ENCODE measurements at places on chromosomes 16 and 17.

DNA sequence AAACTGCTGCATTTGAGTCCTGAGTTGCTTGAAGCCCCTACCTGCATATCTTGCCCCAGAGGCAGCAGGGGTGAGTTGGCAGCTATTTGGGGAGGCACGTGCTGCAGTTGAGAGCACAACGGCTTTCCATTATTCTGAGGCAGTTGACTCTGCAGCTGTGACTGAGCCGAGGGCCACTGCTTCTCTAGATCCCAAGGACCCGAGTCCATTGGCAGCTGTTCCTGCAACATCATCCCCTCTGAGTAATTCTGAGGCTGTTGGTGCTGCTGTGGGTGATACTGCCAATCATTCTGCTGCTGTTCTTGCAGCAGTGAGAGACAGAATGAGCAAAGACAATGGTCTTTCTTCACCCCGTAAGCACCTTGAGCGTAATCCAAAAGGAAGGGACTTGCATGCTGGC, 12.7 kb downstream of the TERF2IP start:
- DNase-seq: no peak

DNA sequence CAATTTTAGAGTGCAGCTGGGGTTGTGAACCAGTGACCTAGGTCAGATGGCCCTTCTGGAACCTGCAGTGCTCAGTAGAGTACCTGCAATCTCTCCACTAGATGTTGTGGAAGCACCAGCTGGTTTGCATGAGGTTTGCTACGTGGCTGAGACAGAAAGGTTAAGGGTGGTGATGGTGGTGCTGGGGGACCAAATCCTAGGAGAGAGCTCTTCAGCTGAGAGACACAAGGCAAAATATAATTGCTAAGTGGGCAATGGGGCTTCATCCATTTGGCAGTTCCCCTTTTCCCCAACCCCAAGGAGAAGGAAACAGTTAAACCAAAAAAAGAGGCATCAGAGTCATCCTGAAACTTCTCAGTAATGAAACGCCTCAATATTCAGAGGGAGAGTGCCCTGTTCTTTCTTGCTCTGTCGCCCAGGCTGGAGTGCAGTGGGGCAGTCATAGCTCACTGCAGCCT, 13.9 kb downstream of the ITPRIPL2 start:
- no peak for DNase-seq

GRCh38 chr17:266701-267667, 85.5 kb upstream of the DOC2B start:
- no peak for DNase-seq

DNA sequence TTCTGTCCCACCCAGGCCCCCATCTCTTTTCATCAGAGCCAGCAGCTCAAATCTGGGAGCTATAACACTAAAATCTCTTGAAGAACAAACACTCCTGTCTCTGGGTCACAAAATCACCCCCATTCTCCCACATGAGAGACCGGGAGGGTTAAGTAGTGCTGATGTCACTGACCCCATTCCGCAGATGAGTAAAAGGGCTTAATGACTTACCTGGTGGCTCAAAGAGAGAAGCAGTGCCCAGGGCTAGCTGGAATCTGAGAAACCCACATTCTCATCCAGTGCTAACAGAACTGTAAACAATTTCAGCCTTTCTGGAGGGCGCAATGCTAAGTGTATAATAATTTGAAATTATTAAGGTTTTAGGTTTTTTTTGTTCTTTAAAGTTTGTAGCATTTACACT, 26.3 kb upstream of the LHX1 start:
- no peak for DNase-seq

GRCh38 chr16:82583422-82583821, 43.3 kb upstream of the CDH13 start:
- no peak for DNase-seq

GRCh38 chr16:77062878-77063675, 127.9 kb upstream of the MON1B start:
- no peak for DNase-seq

- no peak for DNase-seq
Observed at GRCh38 chr17:65609749-65610148, 48.3 kb upstream of the AXIN2 start.

DNA sequence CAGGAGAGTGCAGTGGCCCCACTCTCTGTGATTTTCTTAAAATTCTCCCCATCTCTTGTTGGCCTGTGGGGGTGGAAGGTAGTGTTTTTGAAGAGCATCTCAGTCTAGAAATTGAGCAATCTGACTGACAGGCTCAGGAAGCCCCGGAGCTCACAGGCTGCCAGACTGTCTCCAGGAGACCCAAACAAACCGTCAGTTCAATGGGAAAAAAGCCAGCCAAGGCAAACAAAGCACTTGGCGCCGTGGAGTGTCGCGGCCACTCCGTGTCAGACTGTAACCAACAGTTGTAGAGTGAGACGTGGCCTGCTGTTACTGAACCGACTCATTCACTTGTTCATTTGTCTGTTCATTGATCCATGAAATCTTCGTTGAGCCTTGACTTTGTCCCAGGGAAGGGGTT, 33.7 kb downstream of the RGS9 start:
- DNase-seq: no peak

DNA sequence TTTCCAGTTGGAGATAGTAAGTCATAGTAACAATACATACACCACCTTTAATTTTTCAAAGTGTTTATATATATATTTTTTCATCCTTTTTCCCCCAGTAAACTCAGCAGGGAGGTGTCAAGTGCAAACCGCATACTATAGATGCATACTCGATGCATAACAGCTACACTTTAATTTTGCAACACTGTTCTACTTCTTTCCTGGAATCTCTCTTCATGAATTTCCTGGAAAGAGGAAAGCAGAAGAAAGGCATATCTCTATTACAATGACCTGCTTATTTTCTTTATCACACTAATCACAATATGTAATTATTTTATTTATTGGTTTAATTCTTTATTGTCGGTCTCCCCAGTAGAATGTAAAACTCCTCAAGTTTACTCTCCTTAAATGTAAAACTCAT, 140.0 kb downstream of the SNX11 start:
- no peak for DNase-seq

DNA sequence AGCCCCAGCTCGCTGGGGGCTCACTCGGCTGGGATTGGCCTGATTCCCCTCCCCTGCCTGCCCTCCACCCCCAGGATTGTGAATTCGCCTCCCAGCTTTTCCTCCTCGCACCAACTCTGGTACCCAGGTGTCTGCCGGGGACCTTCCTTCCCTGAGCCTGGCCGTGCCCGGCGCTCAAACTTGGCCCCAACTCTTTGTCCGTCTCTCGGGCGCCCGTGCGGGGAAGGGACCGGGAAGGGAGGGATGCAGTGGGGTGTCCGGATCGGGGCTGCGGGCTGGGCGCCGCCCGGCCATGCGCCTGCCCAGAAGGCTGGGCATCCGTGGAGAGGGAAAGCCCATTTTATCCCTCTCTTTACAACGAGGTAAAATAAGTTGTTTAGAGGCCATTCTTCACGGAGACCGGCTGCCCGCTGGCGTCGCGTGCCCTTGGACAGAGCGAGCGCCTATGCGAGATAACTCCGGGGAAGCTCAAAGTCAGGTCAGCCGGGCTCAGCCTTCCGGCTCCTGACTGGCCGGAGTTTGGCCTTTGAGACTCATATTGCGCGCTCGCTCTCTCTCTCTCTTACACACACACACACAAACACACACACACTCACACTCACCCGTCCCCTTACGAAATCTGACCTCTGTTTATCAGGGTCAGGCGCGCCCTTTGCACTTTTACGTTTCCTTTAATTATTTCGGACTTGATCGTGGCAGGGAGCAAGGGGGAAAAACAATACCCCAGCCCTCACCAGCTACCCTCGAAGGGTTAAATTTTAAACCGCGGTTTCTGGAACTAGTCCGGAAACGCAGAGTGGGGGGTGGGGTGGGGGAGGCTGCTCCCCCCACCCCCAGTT, 774 bp upstream of the MAF start:
- DNase-seq: no peak

GRCh38 chr17:57160624-57161023, 75.6 kb downstream of the AKAP1 start:
- no peak for DNase-seq

DNA sequence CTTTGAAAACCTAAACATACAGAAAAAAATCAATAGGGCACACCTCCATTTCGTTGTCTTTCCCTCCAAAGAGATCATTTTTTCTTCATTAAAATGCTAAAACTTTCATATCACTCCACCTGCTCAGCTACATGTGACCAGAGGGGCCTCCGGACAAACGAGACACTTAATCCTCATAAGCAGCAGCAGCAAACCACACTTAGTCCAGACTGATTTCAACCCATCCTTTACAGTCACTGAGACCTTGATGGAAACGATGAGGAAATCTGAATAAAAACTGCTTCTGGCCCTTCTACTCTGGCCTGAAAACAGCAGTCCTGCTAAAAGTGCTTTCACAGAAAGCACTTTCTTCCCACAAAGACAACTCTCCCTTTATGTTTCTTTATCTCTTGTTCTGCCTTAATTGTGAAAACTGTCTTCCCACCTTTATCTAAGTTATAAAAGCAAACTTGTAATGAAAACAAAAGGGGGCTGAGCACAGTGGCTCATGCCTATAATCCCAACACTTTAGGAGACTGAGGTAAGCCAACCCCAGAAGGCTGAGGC, 4.6 kb downstream of the ANKRD11 start:
- no peak for DNase-seq

DNA sequence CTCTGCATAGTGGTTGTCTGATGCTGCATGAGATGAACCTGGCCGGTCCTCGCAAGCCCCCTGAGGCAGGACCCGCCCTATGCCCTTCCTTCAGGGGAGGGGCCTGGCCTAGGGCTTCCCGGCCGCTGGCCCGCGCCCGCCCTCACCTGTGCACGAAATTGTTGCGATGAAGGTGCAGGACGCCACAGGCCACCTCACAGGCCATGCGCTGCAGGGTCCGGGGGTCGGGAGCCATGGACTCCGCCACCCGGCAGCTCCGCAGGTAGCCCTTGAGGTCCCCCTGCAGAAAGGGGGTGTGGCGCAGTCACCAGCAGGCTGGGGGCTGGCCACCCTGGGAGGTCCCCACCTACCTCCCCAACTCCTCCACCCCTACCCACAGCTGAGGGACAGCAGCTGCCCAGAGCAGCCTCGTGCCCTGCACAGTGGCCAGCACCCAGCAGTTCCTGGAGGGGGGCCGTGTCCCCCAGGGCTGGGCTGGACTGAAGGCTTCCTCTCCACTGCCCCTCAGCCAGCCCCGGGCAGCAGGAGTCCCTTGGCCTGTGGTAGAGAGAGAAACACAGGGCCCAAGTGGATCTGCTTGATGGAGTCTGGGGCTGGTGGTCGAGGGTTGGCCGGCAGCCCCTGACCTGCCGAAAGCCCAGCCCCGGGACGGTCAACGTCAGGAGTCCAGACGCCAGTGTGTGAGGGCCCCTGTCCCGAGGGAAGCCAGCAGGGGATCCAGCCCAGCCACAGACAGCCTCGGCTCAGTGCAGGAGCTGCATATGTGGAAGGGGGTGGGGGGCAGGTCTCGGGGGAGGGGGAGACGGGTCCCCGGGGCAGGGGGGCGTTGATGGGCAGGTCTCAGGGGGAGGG, 38.8 kb upstream of the PVALEF start:
- DNase-seq: no peak

DNA sequence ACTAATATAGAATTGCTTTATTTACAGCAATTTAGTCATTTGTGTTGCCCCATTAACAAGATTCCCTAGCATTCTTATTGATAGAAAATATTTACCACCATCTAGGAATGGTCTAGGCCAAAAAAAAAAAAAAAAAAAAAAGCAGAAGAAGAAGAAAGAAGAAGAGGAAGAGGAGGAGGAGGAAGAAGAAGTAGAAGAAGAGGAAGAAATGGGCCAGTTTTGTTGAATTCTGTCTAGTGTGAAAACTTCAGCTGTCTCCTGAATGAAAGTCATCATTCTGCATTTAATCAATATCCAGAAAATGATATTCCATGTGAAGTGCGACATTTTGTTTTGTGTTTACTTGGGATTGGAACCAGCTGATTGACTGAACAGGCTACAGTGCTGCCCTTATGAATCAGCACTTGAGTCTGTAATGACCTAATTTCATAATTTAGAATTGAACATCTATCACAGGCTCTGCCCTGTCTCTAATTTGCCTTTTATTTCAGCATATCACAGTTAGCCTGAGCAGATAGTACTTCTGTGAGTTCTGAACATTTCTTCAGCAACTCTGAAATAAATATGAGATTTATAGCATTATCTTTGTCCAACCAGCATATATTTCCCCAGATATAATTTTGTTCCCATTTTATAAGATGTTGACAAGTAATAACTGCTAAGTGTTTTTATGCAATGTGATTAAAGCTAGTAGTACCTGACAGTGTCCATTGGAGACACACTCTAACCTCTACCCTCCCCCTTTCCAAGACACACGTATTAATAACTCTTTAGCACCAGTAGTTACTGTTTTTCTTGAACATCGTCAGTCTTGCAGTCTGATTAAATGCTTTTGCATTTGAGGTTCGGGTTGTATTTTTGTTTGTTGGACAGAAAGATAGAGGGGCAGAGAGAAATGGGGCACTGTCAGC, 5.9 kb downstream of the ANKFN1 start:
- DNase-seq: no peak

DNA sequence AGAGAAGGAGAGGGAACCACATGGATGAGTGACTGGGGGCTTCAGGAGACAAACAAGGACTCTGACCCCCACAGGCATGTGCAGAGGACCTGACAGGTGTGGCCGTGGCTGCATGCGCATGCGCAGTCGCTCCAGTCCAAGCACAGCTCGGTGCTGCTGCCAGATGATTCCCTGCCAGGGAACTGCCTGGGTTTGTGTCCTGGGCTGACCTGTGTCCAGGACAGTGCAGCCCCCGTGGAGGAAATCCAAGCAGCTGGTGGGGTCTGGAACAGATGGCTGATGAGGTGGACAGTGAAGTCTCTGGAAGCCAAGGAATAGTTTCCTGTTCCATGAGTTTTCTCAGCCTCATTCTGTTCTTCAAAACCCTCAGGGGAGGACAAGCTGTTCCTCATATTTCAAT, 27.3 kb downstream of the LASP1 start:
- DNase-seq: no peak

DNA sequence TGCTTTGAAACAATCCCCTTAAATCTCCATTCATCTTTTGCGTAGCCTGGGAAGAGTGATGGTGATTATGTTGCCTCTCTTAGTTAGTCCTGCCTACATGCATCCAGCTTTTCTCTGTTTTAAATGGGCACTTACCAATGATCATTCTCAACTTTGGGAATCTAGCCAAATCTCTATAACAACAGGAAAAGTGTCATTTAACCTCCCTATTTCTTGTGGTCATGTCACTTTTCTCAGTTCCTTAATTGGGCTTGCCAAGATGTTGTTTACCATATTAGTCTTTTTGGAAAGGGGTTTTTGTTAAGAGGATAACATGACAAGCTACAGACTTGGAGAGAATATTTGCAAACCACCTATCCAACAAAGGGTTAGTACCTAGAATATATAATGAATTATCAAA, 15.6 kb upstream of the CLEC10A start:
- DNase-seq: no peak

- DNase-seq: no peak
Observed at GRCh38 chr17:77602883-77603640, 355.4 kb upstream of the TNRC6C start.

DNA sequence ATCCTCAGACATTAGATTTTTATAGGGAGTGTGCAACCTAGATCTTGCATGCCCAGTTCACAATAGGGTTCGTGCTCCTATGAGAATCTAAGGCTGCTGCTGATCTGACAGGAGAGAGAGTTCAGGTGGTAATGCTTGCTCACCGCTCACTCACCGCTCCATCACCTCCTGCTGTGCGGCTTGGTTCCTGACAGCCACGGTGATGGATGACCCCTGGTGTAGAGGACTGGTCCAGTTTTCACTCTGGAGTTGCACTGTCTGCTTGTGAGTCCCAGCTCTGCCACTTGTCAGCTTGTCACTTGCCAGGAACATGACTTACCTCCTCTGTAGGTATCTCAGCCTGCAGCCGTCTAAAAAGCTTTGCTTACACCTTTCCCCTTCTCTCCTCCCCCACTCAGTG, 214.6 kb downstream of the SNX29 start:
- DNase-seq: no peak

Data from activated CD4-positive, alpha-beta T cell treated with anti-CD3 and anti-CD28 coated beads, Interleukin-2, amount 50 U/mL, for 24 hours (primary cell).